ENCODE measurements at places on chromosomes 6 and 20. TPM values are rescaled to one million over a fixed set of nuclear protein-coding genes. Genes with fewer than 3 reads are reported as not detected.
A peak's percentile ranks its signal among the peaks of the same experiment; 100 is the strongest.

- H3K4me1 ChIP-seq, result no peaks in the 10 kb centered on the region
- H3K4me3 ChIP-seq, result no peak overlapping the region
- H3K27ac ChIP-seq, result no peak overlapping the region
Measured at GRCh38 chr6:63530182-63530581, 42.1 kb upstream of the LOC128125822 start.

- no peaks in the 10 kb centered on the region for H3K27me3 ChIP-seq
- peaks cover 25% of the 10 kb centered on the region for H3K36me3 ChIP-seq
- no peak for DNase-seq
- H3K27ac ChIP-seq, result no peak overlapping the region
Measured at GRCh38 chr20:25571817-25572216, 13.5 kb downstream of the NINL start.

Gene LINC00237
- total RNA-seq, result 0.90 TPM

GRCh38 chr6:26103141-26103769 is 16.0 kb downstream of the HFE start:
- H3K4me1 ChIP-seq, result no peaks in the 10 kb centered on the region
- H3K27me3 ChIP-seq, result no peaks in the 10 kb centered on the region
- H3K36me3 ChIP-seq, result peaks cover 19% of the 10 kb centered on the region
- H3K4me3 ChIP-seq, result peak overlapping the region; percentile 87
- peak overlapping the region; percentile 38 for H3K27ac ChIP-seq

GRCh38 chr6:46022106-46022948 is 6.7 kb upstream of the CLIC5 start:
- H3K27me3 ChIP-seq, result no peaks in the 10 kb centered on the region
- H3K4me3 ChIP-seq, result no peak overlapping the region
- H3K36me3 ChIP-seq, result no peaks in the 10 kb centered on the region
- no peaks in the 10 kb centered on the region for H3K4me1 ChIP-seq
- no peak overlapping the region for H3K27ac ChIP-seq

GRCh38 chr6:112065426-112065986 is 11.6 kb downstream of the CCN6 start:
- no peak for DNase-seq
- no peaks in the 10 kb centered on the region for H3K4me1 ChIP-seq
- no peak overlapping the region for H3K4me3 ChIP-seq
- H3K36me3 ChIP-seq, result no peaks in the 10 kb centered on the region
- no peak overlapping the region for H3K27ac ChIP-seq

GRCh38 chr6:147080225-147080624 is 124.0 kb upstream of the STXBP5 start:
- no peaks in the 10 kb centered on the region for H3K4me1 ChIP-seq
- no peaks in the 10 kb centered on the region for H3K27me3 ChIP-seq
- no peaks in the 10 kb centered on the region for H3K36me3 ChIP-seq
- no peak for DNase-seq
- no peak overlapping the region for H3K4me3 ChIP-seq
- no peak overlapping the region for H3K27ac ChIP-seq

- H3K4me3 ChIP-seq, result no peak overlapping the region
- no peaks in the 10 kb centered on the region for H3K27me3 ChIP-seq
- DNase-seq, result no peak
Measured at GRCh38 chr20:646107-646867, 6.7 kb downstream of the SRXN1 start.

- H3K27me3 ChIP-seq, result no peaks in the 10 kb centered on the region
- no peaks in the 10 kb centered on the region for H3K36me3 ChIP-seq
- DNase-seq, result no peak
- no peak overlapping the region for H3K27ac ChIP-seq
Measured at GRCh38 chr20:62494980-62495748, 19.4 kb upstream of the GATA5 start.

DNA sequence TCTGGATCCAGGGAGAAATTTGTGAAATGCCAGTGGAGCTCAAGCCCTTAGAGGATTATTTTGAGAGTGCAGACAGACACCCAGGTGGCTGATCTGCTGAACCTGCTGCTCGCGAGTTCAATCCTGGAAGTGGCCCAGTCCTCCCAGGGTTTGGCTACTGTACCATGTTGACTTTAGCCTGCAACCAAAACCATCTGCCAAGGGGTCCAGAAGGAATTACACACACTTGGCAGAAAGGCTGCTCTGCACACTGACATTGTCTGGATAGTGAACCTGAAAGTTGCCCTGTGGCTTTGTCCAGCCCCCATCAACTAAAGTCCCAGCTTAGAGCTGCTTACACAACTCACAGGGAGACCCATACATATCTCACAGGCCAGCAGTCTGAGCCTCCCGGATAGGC is 21.6 kb upstream of the PI3 start:
- H3K27me3 ChIP-seq, result no peaks in the 10 kb centered on the region
- no peaks in the 10 kb centered on the region for H3K4me1 ChIP-seq
- H3K27ac ChIP-seq, result no peak overlapping the region
- H3K36me3 ChIP-seq, result no peaks in the 10 kb centered on the region
- DNase-seq, result no peak
- H3K4me3 ChIP-seq, result no peak overlapping the region

GRCh38 chr6:142744836-142745235 is 200.1 kb downstream of the HIVEP2 start:
- H3K4me3 ChIP-seq, result no peak overlapping the region
- H3K4me1 ChIP-seq, result no peaks in the 10 kb centered on the region
- H3K27me3 ChIP-seq, result no peaks in the 10 kb centered on the region
- H3K36me3 ChIP-seq, result no peaks in the 10 kb centered on the region
- no peak overlapping the region for H3K27ac ChIP-seq
- no peak for DNase-seq

Gene ZNF165
- total RNA-seq, result 5.8 TPM

Gene RAB23
- 18.6 TPM for total RNA-seq

- H3K4me3 ChIP-seq, result no peak overlapping the region
- DNase-seq, result no peak
- no peaks in the 10 kb centered on the region for H3K27me3 ChIP-seq
- no peaks in the 10 kb centered on the region for H3K36me3 ChIP-seq
Measured at GRCh38 chr6:69907981-69908498, 41.7 kb downstream of the COL19A1 start.

DNA sequence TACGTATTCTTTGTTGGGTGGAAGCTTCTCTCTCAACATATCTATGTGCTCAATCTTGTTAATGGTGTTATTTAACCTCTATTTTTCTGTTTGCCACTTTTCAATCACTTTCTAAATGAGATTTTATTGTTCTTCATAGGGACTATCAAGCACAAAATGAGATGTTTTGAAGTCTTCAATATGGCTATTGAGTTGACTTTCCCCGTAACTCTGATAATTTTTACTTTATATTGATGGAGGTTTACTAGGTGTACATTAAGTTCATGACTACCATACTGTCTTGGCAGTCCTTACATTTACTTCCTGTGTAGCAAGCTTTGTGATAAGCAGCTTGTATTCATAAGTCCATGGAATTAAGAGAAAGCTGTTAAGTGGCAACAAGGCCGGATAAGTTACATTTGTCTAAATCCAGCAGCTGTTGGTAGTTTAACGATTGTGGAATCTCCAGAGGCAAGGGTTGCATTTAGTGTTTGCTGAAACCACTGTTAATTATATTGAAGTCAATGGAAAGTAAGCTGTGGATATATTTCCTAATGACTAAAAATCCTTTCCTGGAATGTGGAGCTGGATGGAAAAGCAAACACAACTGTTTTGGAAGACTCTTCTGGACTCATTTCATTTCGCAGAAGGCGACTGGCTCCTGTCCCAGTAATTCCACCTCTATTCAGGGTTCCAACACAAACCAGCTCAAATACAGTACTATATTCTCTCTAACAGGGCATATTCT is 57.3 kb upstream of the SMIM29 start:
- DNase-seq, result no peak
- no peaks in the 10 kb centered on the region for H3K36me3 ChIP-seq
- H3K27me3 ChIP-seq, result no peaks in the 10 kb centered on the region
- H3K27ac ChIP-seq, result no peak overlapping the region

GRCh38 chr6:136985502-136985901 is 59.3 kb downstream of the IL20RA start:
- no peaks in the 10 kb centered on the region for H3K27me3 ChIP-seq
- DNase-seq, result no peak
- H3K4me1 ChIP-seq, result 0 out of 2 replicates have a peak, but pooled peaks cover 3% of the 10 kb centered on the region
- H3K4me3 ChIP-seq, result no peak overlapping the region
- no peak overlapping the region for H3K27ac ChIP-seq

Gene SNX9
- total RNA-seq, result 31.3 TPM

DNA sequence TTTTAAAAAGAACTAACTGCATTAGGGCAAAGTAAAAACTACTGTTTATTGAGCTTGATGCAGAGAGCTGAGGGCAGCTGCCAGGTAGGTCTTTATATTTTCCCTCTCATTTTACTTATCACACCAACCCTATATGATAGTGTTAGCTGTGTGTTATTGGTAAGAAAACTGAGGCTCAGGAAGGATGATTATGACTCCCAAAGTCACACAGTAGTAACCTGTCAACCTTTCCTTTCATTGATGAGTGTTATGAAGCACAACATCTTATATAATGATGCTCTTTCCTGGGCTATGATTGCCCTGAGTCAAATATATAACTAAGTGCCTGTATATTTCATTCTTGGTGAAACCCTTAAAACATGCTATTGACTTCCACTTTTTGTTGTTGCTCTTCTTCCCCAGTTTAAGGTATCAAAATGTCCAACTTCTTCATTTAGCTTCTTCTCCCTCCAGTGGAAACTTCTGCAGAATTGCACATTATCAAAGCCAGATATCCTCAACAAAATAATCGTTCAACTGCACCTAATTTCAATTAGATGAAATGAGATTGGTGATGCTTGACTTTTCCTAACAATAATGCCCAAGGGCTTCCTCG is 8.1 kb downstream of the GFOD1 start:
- DNase-seq, result no peak
- no peak overlapping the region for H3K27ac ChIP-seq
- peaks cover 5% of the 10 kb centered on the region for H3K36me3 ChIP-seq
- H3K4me3 ChIP-seq, result no peak overlapping the region
- H3K4me1 ChIP-seq, result peaks cover 3% of the 10 kb centered on the region
- peaks cover 3% of the 10 kb centered on the region for H3K27me3 ChIP-seq

Gene KCNQ2
- total RNA-seq, result 71.5 TPM

DNA sequence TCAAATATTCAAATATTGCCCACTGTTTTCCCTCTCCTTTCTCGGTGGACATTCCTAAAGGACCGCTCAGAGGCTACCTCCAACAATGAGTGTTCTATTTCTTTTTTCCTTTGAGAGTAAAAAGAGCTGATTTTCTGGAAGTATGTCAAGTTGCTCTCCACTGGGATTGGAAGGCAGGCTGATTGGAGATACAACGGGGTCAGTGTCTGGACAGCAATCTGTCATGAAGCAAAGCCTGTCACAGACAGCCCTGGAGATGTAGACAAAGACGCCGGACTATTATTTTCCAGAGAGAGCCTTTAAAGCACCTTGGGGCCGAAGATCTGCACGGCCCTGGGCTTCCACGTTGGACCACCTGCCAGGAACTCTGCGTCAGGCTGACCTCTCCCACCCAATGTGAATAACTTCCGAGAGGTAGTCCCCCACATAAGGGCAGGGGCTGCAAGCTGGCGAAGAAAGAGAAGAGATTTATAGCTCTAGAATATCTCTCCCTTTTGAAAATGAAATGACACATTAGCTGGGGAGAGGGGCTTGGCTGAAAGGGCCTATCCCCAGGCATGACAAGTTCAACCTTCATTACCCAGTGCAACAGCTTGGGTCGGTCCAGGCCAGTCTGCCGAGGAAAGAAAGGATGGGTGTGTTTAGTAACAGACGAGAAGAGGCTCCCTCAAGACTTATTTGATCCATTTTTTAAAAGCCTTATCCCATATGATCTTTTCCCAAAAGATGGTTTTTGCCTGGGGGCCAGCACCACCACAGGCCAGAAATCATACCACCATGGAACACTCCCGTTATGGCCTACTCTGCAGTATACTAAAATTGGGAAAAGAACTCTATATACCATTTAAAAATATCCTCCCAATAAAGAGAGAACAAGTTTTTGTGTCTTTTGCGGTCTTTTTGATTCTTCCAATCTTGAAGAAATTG is 131.1 kb downstream of the OLIG3 start:
- H3K4me3 ChIP-seq, result no peak overlapping the region
- H3K27me3 ChIP-seq, result no peaks in the 10 kb centered on the region
- H3K4me1 ChIP-seq, result no peaks in the 10 kb centered on the region
- H3K27ac ChIP-seq, result no peak overlapping the region
- no peaks in the 10 kb centered on the region for H3K36me3 ChIP-seq

- peak overlapping the region; percentile 70 for H3K4me3 ChIP-seq
- no peak for DNase-seq
- H3K27ac ChIP-seq, result no peak overlapping the region
- peaks cover 19% of the 10 kb centered on the region for H3K27me3 ChIP-seq
- no peaks in the 10 kb centered on the region for H3K4me1 ChIP-seq
- H3K36me3 ChIP-seq, result 0 out of 2 replicates have a peak, but pooled peaks cover under 1% of the 10 kb centered on the region
Measured at GRCh38 chr20:44810061-44810390, 320 bp downstream of the RIMS4 start.

Gene RWDD2A
- total RNA-seq, result 3.2 TPM

- DNase-seq, result no peak
- H3K27ac ChIP-seq, result no peak overlapping the region
- no peaks in the 10 kb centered on the region for H3K36me3 ChIP-seq
- H3K27me3 ChIP-seq, result no peaks in the 10 kb centered on the region
Measured at GRCh38 chr6:97462938-97463598, 180.1 kb upstream of the MMS22L start.

DNA sequence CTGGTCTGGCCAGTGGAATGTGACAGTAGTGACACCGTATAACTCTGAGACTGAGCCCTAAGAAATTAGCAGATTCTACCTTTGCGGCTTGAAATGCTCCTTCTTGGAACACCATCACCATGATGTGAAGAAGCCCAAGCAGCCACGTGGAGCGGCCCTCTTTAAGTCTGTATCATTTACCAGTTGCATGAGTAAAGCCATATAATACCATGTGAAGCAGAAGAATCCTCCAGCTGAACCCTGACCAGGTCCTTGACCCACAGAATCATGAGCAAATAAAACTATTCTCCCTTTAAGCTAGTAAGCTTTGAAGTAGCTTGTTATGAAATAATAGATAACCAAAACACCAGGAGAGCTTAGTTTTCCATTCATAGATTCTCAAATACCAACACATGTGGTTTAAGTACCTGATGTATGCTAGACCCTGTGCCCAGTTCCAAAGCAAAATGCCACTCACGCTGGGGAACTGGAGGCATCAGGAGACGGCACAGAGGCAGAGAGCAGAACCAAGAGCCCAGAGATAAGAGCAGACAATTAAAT is 56.8 kb upstream of the SLC32A1 start:
- no peak for DNase-seq
- H3K4me1 ChIP-seq, result peaks cover 4% of the 10 kb centered on the region
- H3K27ac ChIP-seq, result no peak overlapping the region
- no peaks in the 10 kb centered on the region for H3K27me3 ChIP-seq

Gene EHMT2
- total RNA-seq, result 124 TPM

Gene TNXB
- 5.0 TPM for total RNA-seq

Gene DUSP15
- 6.7 TPM for total RNA-seq

Gene RBM24
- 0.55 TPM for total RNA-seq

GRCh38 chr20:34715384-34715783 is 11.2 kb downstream of the TP53INP2 start:
- peaks cover 6% of the 10 kb centered on the region for H3K27me3 ChIP-seq
- DNase-seq, result no peak
- H3K27ac ChIP-seq, result no peak overlapping the region
- no peaks in the 10 kb centered on the region for H3K36me3 ChIP-seq
- no peaks in the 10 kb centered on the region for H3K4me1 ChIP-seq
- no peak overlapping the region for H3K4me3 ChIP-seq

GRCh38 chr6:45518013-45518720 is 140.4 kb upstream of the SUPT3H start:
- H3K27ac ChIP-seq, result no peak overlapping the region
- peaks cover 4% of the 10 kb centered on the region for H3K4me1 ChIP-seq
- H3K36me3 ChIP-seq, result no peaks in the 10 kb centered on the region
- H3K4me3 ChIP-seq, result no peak overlapping the region
